ENCODE measurements at places on chromosomes 11 and 22. TPM values are rescaled to one million over a fixed set of nuclear protein-coding genes. Genes with fewer than 3 reads are reported as not detected.
A peak's percentile ranks its signal among the peaks of the same experiment; 100 is the strongest.

DNA sequence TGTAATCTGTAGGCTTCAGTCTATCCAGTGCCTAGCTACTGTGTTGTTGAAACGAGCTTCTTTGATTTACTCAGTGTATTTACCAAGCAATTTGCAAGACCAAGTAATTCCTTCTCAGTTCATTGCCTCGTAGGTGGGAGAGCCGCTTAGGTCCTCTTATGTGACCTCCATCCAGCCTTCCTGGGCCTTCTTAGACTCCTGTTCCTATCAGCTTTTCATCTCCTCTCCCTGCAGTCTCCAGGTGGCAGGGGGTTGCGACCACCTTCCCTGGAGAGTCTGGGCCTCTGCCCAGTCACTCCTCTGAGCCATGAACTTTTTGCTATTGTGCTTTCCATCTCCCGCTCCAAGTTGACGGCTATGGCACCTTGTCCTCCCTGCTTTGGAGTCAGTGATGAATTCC is 251.8 kb downstream of the KIRREL3 start:
- peaks cover 2% of the 10 kb centered on the region for H3K4me1 ChIP-seq
- no peak overlapping the region for H3K4me3 ChIP-seq
- no peak overlapping the region for H3K27ac ChIP-seq
- peaks cover 88% of the 10 kb centered on the region for H3K27me3 ChIP-seq

- H3K27me3 ChIP-seq: no peaks in the 10 kb centered on the region
- H3K27ac ChIP-seq: no peak overlapping the region
- DNase-seq: no peak
Measured at GRCh38 chr11:128271401-128271800, 316.0 kb downstream of the ETS1 start.

DGAT2 gene
- total RNA-seq: 14.2 TPM

GRCh38 chr11:128701086-128701485 is 7.2 kb downstream of the FLI1 start:
- no peak overlapping the region for H3K4me3 ChIP-seq
- H3K27ac ChIP-seq: no peak overlapping the region
- no peaks in the 10 kb centered on the region for H3K36me3 ChIP-seq
- H3K4me1 ChIP-seq: no peaks in the 10 kb centered on the region

DNA sequence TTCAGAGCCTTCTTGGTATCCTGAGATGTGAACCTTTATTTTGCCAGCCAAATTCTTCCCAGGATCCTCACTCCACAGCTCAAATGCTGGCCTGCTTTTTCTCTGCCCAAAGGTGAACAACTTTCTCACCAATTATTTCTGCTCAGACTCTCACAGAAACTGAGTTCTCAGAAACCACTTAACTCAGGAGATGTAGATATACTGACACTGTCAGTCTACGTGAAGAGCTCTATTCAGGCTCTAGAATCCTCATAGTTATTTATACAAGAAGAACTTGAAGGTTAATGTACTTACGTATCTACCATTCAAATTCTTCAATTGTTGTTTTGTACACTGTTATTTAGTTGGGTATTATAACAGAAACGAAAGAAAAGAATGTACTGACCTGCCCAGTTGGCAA is 666.1 kb downstream of the CNTN5 start:
- H3K36me3 ChIP-seq: no peaks in the 10 kb centered on the region
- no peak overlapping the region for H3K27ac ChIP-seq
- no peaks in the 10 kb centered on the region for H3K27me3 ChIP-seq

OPCML gene
- 0.97 TPM for total RNA-seq

- peak overlapping the region; percentile 72 for H3K27ac ChIP-seq
- H3K36me3 ChIP-seq: no peaks in the 10 kb centered on the region
- H3K4me3 ChIP-seq: no peak overlapping the region
- H3K27me3 ChIP-seq: no peaks in the 10 kb centered on the region
- DNase-seq: no peak
Measured at GRCh38 chr22:27772984-27773498, 28.5 kb downstream of the MN1 start.

DNA sequence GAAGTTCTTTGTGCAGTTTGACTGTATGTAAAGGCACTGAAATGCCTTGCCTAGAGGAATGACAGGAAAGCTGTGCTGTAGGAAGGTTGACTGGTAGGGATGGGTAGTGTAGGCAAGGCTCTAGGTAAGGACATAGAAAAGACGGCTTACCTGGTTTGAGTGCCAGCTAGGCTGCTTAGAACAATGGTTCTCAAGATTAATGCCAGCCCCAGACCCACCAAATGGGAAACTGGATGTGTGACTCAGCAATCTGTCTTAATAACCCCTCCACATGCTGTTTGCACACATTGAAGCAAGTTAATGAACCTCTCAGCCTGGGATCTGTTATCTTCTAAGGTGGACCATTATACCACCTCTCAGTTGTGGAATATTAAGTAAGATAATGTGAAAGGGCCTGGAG is 3.7 kb downstream of the RPS3 start:
- peak overlapping the region; percentile 95 for H3K4me3 ChIP-seq
- H3K27me3 ChIP-seq: no peaks in the 10 kb centered on the region
- DNase-seq: no peak
- peaks cover 31% of the 10 kb centered on the region for H3K4me1 ChIP-seq

BDNF gene
- total RNA-seq: 0.36 TPM

DNA sequence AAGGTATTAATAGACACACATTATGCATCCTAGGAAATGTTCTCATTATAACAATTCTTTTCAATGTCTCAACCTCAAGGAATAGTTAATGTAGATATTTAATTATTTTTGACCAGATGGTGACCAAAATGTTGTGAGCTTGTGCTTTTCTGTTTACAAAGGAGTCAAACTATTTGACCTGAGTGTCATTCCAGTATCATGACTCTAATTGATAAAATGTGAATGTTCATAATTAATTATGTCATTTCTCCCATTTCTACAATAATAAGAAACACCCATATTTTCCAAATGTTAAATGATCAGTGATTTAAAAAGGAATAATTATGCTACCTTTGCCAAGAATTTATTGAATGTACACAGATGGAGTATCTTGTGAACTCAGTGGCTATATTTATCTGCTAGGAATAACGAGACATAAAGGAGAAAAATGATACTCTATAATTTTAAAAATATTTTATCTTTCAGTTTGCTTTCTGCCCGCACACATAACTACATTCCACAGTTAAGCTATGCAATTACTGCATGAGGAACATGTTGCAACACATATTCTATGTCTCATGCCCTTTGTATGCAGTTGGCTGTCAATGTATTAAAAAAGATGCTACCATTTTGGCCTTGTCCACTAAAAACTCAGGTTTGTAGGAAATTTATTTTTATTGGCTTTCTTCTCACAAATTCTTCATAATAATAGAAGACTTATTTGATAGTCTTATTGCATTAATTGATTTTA is 376.7 kb upstream of the CCDC179 start:
- no peak overlapping the region for H3K27ac ChIP-seq

CHEK1 gene
- total RNA-seq: 123 TPM

DNA sequence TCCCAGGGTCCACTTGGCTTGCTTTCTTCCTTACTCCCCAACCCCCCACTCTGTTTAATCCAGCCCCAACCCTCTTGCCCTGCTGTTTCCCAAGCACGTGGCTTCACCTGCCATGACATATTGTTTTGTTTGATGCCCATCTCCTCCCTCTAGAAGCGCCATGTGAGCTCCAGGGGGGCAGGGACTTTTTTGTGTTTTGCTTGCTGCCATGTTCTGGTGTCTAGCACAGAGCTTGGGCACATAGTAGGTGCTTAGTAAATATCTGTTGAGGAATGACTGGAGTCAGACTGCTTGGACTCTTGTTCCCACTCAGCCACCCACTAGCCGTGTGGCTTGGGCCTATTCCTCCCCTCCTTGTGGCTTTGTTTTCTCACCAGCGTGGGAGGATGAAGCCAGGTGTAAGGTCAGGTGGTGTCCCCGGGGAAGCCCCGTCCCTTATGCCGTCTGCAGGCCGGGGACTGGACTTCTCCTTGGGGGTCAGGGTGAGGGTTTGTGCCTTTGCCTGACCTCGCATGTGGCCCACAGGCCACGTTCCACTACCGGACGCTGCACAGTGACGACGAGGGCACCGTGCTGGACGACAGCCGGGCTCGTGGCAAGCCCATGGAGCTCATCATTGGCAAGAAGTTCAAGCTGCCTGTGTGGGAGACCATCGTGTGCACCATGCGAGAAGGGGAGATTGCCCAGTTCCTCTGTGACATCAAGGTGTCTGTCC is 3.8 kb downstream of the AIP start:
- no peaks in the 10 kb centered on the region for H3K36me3 ChIP-seq
- no peaks in the 10 kb centered on the region for H3K4me1 ChIP-seq
- no peak overlapping the region for H3K27ac ChIP-seq
- DNase-seq: no peak
- H3K27me3 ChIP-seq: no peaks in the 10 kb centered on the region

DNA sequence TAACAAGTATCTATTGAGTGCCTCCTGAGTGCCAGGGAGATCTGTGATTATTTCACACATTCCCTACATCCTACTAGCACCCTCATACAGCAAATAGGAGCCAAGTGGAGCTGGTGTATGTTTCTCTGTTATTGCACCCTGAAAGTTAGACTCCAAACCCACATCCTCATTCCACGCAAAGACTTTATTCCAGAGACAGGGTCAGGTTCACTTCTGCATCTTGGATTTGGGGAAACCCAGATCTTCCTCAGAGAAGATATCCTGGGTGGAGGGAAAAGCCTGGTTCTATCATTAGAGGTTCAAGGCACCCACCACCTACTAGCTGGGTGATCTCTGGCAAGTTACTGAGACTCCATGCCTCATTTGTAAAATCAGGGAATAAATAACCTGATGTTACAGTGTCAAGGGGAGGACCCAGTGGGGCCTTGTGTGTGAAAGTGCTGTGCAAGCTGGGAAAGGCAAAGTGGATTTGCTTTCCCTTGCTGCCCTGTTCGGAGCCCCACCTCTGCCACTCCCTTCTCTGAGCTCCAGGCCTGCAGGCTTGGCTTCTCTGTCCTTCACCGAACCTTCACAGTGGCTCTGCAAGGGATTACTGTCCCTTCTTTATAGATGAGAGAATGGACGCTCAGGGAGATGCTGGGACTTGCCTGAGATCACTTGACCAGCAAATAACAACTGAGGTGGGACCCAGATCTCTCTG is 991 bp upstream of the SLCO2B1 start:
- H3K4me1 ChIP-seq: no peaks in the 10 kb centered on the region
- DNase-seq: no peak
- H3K4me3 ChIP-seq: no peak overlapping the region
- no peak overlapping the region for H3K27ac ChIP-seq

- no peak for DNase-seq
- H3K36me3 ChIP-seq: peaks cover 10% of the 10 kb centered on the region
- no peaks in the 10 kb centered on the region for H3K4me1 ChIP-seq
- no peak overlapping the region for H3K27ac ChIP-seq
- no peaks in the 10 kb centered on the region for H3K27me3 ChIP-seq
Measured at GRCh38 chr11:126214441-126214840, 2.9 kb downstream of the FAM118B start.

DNA sequence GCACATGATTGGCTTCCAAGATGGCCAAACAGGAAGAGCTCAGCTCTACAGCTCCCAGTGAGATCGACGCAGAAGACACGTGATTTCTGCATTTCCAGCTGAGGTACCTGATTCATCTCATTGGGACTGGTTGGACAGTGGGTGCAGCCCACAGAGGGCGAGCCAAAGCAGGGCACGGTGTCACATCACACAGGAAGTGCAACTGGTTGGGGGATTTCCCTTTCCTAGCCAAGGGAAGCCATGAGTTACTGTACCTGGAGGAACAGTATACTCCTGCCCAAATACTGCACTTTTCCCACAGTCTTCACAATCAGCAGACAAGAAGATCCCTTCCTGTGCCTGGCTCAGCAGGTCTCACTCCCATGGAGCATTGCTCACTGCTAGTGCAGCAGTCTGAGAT is 131.2 kb downstream of the DLG2 start:
- H3K36me3 ChIP-seq: no peaks in the 10 kb centered on the region
- no peak overlapping the region for H3K27ac ChIP-seq
- H3K27me3 ChIP-seq: no peaks in the 10 kb centered on the region
- H3K4me3 ChIP-seq: no peak overlapping the region
- H3K4me1 ChIP-seq: no peaks in the 10 kb centered on the region
- no peak for DNase-seq

UQCR10 gene
- 108 TPM for total RNA-seq

SOX10 gene
- 10.3 TPM for total RNA-seq

DNA sequence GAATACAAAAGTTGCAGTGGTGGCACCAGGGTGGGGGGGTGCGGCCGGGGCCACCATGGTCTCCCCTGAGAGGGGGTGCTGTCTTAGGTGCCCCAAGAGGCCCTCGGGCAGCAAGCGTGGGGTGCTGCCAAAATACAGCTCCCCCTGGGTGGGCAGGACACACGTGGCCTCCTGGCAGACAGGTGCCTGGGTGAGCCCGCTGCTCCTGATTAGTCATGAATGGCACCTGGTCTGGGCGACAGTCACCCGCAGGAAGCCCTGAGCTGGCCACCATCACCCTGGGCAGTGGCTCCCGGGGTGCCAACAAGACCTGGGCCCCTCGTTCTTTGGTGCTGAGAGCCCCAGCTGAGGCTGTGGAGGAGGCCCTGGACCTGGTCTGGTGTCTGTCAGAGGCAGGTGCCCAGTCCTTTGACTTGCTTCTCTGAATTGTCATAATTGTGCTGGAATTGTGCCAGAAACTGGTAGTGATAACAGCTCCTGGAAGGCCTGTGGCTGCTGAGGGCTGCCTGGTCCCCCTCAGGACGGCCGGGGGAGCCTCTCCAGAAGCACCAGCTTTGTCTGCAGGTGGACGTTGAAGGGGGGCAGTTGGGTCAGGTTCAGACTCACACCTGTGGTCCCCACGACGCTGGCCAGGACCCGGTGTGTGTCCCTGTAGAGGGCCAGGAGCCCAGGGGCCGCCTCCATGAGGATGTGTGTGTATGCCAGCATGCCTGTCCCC is 14.8 kb downstream of the ALG12 start:
- H3K4me1 ChIP-seq: no peaks in the 10 kb centered on the region
- DNase-seq: peak; percentile 32
- H3K27ac ChIP-seq: no peak overlapping the region
- H3K36me3 ChIP-seq: peaks cover 21% of the 10 kb centered on the region

- no peaks in the 10 kb centered on the region for H3K36me3 ChIP-seq
- peaks cover 45% of the 10 kb centered on the region for H3K27me3 ChIP-seq
- DNase-seq: no peak
- no peak overlapping the region for H3K27ac ChIP-seq
- no peak overlapping the region for H3K4me3 ChIP-seq
Measured at GRCh38 chr22:20014526-20015186, 2.0 kb downstream of the ARVCF start.

DNA sequence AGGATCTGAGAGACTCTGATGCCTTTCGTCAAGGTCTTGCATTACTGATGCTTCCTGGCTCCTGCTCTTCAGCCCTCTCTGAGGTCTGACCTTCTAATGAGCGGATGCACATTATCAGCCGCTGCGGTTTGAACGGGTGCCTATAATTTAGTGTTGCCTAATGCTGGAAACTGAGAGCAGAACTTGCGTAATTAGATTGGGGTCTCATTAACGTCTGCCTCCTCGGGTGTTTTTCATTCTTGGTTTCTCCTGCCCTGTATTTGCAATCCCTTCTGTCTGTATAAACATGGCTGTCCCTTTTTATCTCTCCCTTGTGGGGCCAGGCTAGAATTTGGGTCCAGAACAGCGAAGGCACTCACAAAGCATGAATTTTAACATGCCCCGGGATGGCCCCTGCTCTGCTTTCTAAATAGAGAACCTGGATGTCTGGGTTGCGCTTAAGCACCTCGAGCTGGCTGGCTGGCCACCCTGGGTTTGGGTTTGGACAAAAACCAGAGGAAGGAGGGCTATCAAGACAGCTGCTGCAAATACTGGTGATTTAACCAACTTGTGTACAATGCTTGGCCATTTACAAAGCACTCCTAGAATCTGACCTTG is 118.6 kb downstream of the TIMP3 start:
- H3K36me3 ChIP-seq: no peaks in the 10 kb centered on the region
- no peak overlapping the region for H3K4me3 ChIP-seq
- no peaks in the 10 kb centered on the region for H3K27me3 ChIP-seq

GRCh38 chr22:42343531-42344081 is 73.2 kb upstream of the TCF20 start:
- H3K27ac ChIP-seq: no peak overlapping the region
- no peaks in the 10 kb centered on the region for H3K27me3 ChIP-seq
- no peaks in the 10 kb centered on the region for H3K4me1 ChIP-seq
- DNase-seq: no peak
- no peaks in the 10 kb centered on the region for H3K36me3 ChIP-seq
- H3K4me3 ChIP-seq: no peak overlapping the region
